ENCODE measurements at places on chromosomes 6 and 20.
A peak's percentile ranks its signal among the peaks of the same experiment; 100 is the strongest.

DNA sequence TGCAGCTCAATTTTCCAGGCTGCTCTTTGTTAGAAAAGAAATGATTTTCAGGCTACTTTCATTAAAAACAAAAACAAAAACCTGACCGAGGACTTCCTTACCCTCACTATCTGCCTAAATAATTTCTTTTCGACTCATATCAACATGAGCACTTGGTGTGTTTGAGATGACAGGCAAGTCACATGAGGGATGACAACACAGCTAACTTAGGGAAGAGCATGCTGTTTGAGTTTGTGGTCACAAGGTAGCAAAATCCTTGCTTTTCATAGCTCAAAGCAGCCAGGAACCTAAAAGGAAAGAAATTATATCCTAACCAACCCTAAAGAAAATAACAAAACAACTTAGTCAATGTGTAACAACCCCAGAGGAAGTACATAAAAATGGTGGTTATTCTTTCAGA, 459.5 kb downstream of the KIF16B start:
- H3K27me3 ChIP-seq: peaks cover 8% of the 10 kb centered on the region
- H3K27ac ChIP-seq: no peak overlapping the region
- no peaks in the 10 kb centered on the region for H3K36me3 ChIP-seq
- no peak overlapping the region for H3K4me3 ChIP-seq
- no peak for DNase-seq
- peaks cover 5% of the 10 kb centered on the region for H3K4me1 ChIP-seq

- no peak overlapping the region for H3K27ac ChIP-seq
- no peak overlapping the region for H3K4me3 ChIP-seq
- no peak for DNase-seq
- no peaks in the 10 kb centered on the region for H3K36me3 ChIP-seq
- H3K4me1 ChIP-seq: peaks cover 19% of the 10 kb centered on the region
Measured at GRCh38 chr6:95232446-95232845, 344.9 kb upstream of the MANEA start.

DNA sequence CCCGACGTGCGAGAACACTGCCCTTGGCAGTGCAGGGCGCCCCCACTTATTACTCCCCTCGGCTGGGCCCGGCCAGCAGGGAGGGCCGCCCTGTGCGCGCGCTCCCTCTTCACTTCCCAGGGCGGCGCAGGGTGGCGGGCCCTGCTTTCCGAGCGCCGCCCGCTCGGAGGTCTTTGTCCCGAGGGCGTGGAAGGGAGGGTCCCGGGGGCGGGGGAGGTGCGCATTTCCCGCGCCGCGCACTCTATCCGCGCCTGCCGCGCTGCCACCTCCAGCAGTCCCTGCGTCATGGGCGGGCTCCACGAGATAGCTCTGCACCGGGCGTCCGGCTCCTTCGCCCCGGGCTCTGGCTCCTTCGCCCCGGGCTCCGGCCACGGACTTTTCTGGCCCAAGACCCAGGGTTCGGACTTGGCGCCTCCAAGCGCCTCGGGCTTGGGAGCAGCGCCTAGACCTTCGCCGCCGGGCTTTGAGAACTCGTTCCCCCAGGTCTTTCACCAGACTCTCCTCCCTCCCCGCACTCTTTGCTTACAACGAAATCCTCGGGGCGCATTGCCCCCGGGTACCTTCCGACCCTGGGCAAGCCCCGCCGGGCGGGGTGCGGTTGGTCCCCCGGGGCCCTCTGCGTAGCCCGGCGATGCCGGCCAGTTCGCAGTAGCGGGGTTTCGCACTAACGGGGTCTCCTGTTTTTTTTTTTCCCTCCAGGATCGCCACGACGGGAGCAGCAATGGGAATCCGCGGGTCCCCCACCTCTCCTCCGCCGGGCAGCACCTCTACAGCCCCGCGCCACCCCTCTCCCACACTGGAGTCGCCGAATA, 1.6 kb downstream of the TFAP2C start:
- peak; percentile 66 for DNase-seq
- peak overlapping the region; percentile 79 for H3K4me3 ChIP-seq
- no peak overlapping the region for H3K27ac ChIP-seq
- H3K4me1 ChIP-seq: peaks cover 26% of the 10 kb centered on the region
- H3K36me3 ChIP-seq: peaks cover 6% of the 10 kb centered on the region
- peaks cover 98% of the 10 kb centered on the region for H3K27me3 ChIP-seq

GRCh38 chr20:24993337-24994185, 1.0 kb upstream of the APMAP start:
- H3K27ac ChIP-seq: peak overlapping the region; percentile 64
- no peaks in the 10 kb centered on the region for H3K36me3 ChIP-seq
- peaks cover 43% of the 10 kb centered on the region for H3K4me1 ChIP-seq

DNA sequence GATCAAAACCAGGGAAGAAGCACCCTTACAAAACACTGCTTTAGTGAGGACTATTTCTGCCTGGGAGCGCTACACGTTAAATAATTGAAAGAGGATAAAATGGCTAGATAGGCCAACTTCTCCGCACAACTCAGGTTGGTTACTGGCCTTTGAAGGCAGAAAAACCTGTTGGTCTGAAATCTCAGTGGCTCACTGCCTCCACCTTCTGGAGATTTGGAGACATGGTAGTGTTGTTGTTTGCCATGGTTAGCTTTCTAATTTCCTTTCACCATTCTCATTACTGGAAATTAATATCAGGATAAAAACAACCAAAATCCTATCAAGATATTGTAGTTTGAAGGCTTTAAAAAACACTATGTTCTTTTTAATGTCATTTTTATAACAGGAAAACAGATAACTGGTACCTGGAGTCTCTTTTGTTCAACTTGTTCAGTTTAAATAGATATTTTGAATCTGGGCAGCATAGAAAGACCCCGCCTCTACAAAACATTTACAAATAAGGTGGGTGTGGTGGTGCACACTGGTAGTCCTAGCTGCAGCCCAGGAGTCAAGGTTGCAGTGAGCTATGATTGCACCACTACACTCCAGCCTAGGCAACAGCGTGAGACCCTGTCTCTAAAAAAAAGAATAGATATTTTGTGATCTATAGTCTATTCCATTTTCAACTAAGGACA, 27.5 kb upstream of the BCLAF1 start:
- peak; percentile 47 for DNase-seq
- no peak overlapping the region for H3K4me3 ChIP-seq
- no peaks in the 10 kb centered on the region for H3K4me1 ChIP-seq

DNA sequence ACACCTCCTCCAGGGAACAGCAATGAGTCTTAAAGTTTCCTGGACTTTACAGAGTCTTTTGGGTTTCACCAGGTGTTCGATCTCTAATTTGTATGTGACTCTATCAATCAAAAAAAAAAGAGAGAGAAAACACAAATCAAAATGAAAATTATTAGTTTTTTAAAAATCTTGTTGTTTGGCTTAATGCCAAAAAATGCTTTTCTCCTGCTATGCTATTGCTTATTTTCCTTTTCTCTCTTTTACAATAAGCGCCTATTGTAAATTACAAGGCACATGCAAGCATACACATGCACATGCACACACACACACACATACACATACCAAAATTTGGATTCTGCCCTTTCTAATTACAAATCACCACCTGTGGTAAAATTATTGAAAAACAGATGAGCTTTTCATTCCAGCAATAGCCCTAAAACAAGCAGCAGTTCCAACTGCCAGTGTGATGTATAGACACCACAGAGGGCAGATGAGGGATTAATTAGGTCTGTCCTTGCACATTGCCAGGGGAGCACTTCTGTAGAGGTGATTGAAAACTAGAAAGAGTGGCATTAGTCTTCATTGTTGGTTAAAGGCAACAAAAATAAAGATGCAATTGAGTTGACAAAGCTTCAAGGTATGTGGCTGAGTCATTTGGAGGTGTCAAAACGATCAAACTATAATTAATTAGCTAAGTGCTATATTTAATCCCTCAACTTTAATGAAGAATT, 631.7 kb downstream of the TFAP2B start:
- H3K4me3 ChIP-seq: no peak overlapping the region
- H3K4me1 ChIP-seq: peaks cover 51% of the 10 kb centered on the region
- no peak for DNase-seq
- H3K36me3 ChIP-seq: no peaks in the 10 kb centered on the region
- peak overlapping the region; percentile 8 for H3K27ac ChIP-seq

- peaks cover 13% of the 10 kb centered on the region for H3K4me1 ChIP-seq
- H3K27ac ChIP-seq: peak overlapping the region; percentile 34
- no peak for DNase-seq
- H3K4me3 ChIP-seq: no peak overlapping the region
- H3K36me3 ChIP-seq: peaks cover 6% of the 10 kb centered on the region
Measured at GRCh38 chr6:12886961-12887775, 170.6 kb downstream of the PHACTR1 start.

DNA sequence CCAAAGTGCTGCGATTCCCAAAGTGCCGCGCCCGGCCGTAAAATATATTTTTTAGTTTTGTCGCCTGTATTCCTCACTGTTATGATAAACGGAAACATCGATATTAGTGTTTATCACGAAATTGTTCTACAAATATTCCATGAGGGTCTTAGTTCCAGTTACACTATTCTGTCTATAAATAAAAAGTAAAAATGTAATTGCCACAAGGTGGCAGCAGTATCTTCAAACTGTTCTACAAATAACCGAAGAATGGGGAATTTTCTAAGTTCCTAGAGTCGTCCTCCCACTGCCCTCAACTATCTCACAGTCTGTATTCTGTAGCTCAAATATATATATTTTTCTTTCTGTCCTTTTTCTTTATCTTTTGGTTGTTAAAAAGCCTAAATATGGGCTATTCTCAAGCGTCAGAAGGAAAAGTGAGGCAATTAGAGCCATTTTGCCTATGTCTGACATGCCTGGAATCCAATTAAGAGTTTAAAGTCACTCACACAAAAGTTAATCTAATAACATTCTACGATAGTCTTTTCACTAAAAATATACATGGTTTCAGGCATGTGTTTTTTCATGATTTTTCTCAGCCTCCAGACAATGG, 14.2 kb upstream of the FAM162B start:
- H3K27ac ChIP-seq: no peak overlapping the region
- H3K36me3 ChIP-seq: no peaks in the 10 kb centered on the region
- H3K4me3 ChIP-seq: no peak overlapping the region
- peak; percentile 9 for DNase-seq

- peaks cover 6% of the 10 kb centered on the region for H3K36me3 ChIP-seq
- H3K4me1 ChIP-seq: peaks cover 13% of the 10 kb centered on the region
- no peak overlapping the region for H3K27ac ChIP-seq
- H3K27me3 ChIP-seq: peaks cover 4% of the 10 kb centered on the region
- H3K4me3 ChIP-seq: no peak overlapping the region
Measured at GRCh38 chr6:111843347-111844147, 29.7 kb downstream of the FYN start.

DNA sequence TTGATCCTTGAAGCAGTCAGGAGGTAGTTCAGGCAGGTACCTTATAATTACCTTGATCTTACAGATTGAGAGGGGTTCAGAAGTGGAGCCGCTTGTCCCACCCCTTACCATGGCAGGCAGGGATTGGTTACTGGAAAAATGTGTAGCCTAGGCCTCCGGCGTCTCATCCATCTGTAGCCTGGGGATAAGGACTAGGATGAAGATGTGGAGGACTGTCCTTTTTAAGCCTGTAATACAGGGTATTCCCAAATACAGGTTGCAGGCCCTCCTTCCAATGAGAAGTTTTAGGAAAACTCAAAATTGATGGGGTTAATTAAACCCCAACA, 2.8 kb downstream of the HMGA1 start:
- peaks cover 60% of the 10 kb centered on the region for H3K4me1 ChIP-seq
- peak overlapping the region; percentile 64 for H3K27ac ChIP-seq
- peaks cover 37% of the 10 kb centered on the region for H3K36me3 ChIP-seq

Measured in nephron progenitor cell (in vitro differentiated cells).